Activated T-helper 1 cell treated with anti-CD3 and anti-CD28 coated beads, Interleukin-12 subunit alpha, Interleukin-12 subunit beta, Interleukin-2, Interleukin-4 antibody, amounts not matched to agents 30 ng/mL and 10 ng/mL and 1 ng/mL, durations not matched to agents 14 hours and 24 hours and 36 hours (primary cell): ENCODE measurements at places on chromosomes 16 and 17. TPM values are rescaled to one million over a fixed set of nuclear protein-coding genes. Genes with fewer than 3 reads are reported as not detected.

The FBXW10 gene
- 0.07 TPM in 1 of 2 replicates, not detected in the other for total RNA-seq

The KRT23 gene
- not detected in 2 replicates for total RNA-seq

The KIFC3 gene
- 0.93 and 0.96 TPM in 2 replicates for total RNA-seq

The KRT28 gene
- total RNA-seq = not detected in 2 replicates

The TNFAIP1 gene
- 35.1 and 39.9 TPM in 2 replicates for total RNA-seq

The HOXB9 gene
- total RNA-seq = 0.27 and 0.39 TPM in 2 replicates
